GM12864 (cell line): ENCODE measurements at places on chromosomes 16 and 17.

DNA sequence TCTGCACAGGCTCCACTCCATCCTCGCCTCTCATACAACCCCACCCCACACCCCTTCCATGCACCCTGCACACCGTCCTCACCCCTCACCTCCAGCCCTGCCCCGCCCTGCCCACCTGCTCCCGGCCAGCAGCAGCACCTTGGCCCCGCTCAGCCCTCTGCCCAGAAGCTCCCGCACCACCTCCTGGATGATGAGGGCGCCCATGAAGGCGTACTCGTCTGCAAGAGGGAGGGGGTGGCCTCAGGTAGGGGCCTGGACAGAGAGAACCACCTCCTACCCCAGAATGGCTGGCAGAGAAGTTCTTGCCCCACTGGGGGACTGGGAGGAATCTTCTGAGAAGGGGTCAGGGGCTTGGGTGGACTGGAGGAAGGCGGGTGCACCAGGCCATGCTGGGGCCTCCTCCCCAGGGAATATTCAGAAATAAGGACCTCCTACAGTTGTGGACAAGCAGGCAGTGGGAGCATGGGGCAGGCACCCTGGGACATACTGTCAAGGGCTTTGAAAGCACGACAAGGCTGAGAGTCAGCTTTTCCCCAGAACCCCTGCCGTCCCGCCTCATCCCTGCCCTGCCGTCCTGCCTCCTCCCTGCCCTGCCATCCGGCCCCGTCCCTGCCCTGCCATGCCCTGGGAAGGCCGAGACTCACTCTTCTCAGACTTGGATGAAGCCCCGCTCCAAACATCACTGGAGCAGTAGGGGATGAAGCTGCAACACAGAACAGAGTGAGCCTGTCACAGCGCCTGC lies 3.1 kb downstream of the NOTUM start:
- DNase-seq, result no peak

GRCh38 chr17:49357516-49357915 lies 4.5 kb downstream of the ZNF652 start:
- DNase-seq, result no peak

GRCh38 chr17:72416054-72416675 lies 295.3 kb downstream of the SOX9 start:
- no peak for DNase-seq

GRCh38 chr17:78644224-78644623 lies 67.0 kb upstream of the DNAH17 start:
- DNase-seq, result no peak

DNA sequence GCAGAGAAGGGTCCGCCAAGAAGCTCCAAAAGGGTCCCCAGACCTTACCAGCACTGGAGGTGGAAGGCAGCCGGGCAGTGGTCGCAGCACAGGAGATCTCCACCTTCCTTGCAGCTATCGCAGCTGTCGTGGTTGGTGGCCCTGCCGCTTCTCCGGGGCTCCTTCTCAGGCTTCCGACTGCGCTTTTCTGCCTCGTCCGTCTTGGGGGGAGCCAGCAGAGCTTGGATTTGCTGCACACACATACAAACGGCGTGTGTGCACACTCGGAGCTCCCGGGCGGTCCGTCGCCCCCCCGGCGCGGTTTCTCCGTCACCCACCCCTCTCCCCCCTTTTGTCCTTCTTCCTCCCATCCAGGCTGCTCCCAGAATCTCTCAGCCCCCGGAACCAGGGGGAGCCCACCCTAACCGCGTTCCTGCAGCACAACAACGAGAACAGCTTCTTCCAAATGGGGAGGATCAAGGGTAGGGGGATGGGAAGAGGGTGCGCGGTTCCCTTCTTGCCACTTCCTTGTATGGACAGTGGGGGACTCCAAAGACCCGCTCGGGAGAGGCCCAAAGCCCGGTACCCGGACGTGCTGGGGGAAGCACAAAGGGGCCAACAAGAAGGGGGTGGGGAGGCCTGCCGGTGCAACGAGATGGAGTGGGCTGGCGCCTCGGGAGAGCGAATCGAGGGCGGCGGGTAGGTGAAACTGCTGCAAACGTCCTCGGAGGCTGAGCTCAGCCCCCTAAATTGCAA lies 1.1 kb downstream of the PHF12 start:
- no peak for DNase-seq

GRCh38 chr16:73037331-73037745 lies 10.6 kb downstream of the ZFHX3 start:
- no peak for DNase-seq

DNA sequence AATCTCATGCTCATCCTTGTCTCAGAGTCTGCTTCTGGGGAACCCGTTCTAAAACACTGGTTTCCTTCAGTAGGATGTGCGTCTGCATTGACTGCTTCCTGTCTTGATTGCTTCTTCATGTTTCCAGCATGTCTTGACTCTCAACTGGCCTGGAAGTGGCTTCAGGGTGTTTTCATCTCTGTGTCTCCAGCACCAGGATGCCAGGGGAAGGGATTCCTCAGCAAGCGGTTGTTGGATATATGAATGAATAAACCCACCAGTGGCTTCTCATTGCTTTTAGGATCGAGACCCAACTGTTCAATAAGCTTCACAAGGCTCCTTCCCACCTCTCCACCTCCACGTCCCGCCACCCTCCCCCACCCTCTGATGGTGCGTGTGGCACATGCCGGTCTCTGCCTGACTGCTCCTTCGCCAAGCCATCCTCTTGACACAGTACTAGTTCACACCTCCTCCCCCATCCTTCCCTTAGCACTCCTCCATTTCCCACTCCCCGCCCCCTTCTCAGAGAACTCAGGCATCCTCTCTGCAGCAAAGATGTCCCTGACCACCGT lies 14.1 kb upstream of the TNS4 start:
- no peak for DNase-seq

DNA sequence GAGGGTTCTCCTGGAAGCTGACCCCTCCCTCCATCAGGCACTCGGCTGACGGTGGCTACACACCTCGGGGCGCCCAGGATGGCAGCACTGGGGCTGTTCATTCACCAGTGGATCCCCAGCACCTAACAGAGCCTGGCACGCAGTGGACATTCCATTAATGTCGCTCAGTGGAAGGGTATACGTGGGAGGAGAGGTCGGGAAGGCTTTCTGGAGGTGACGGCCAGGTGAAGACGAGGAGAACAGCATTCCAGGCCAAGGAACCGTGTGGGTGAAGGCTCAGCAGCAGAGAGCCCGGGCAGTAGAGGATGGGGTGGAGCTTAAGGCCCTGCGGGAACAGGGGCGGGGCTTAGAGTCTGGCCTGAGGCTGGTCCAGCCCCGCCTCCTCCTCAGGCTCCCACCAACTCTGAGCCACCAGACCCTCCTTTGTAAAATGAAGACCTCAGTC lies 2.5 kb upstream of the HS3ST6 start:
- no peak for DNase-seq

DNA sequence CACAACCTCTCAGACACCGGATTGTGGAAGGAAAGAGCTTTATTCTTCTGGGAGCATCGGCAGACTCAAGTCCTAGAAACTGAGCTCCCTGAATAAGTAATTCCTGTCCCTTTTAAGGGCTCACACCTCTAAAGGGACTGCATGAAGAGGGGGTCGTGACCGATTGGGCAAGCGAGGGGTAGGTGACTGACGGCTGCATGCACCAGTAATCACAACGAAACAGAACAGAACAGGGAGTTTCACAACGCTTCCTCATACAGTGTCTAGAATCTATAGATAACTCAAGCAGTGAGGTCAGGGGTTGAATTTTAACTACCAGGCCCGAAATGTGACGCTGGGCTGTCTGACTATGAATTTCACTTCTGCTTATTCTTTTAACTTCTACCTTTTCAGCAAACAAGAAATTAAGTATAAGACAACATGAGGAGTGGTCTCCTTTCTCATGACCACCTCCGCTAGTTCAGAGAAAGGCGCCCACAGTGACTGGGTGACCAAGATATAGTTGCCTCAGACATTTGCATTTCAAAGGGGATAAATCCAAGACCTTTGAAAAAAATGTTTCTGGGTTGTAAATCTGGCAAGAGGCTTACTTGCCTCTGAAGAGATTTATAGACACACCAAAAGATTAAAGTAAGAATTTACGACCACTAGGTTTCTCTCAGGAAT lies 88.4 kb upstream of the ATF7IP2 start:
- peak; percentile 95 for DNase-seq

DNA sequence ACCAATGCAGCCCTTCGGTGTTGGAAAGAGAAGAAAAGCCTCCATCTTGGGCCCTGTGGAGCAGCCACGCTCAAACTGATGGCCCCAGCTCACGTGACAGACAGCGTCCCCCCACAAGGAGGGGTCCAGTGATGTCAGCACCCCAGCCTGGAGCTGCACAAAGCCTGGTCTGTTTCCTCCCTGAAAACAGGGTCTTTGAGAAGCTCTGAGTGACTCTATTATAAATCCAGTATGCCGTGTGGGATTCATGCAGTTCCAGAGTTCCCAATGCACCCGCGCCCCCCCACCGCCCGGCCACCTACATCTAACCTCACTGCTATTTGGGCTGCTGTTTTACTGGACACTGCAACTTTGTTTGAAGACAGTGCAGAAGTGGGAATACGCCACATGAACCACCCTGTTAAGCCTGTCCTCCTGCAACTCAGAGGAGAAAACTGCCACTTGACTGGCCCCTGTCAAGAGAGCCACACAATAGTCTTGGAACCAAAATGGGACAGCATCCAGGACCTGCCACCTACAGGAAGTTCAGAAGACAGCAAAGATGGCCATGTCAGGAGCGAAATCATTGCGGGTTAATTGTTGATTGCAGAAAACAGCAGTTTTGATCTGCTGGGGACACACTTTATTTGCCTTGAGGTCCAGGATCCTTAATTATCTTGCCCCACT lies 33.1 kb downstream of the PMP22 start:
- DNase-seq, result no peak
